ENCODE measurements at places on chromosomes 2 and 18.

GRCh38 chr2:55590810-55591440, 26.5 kb downstream of the PPP4R3B start:
- DNase-seq, result no peak

DNA sequence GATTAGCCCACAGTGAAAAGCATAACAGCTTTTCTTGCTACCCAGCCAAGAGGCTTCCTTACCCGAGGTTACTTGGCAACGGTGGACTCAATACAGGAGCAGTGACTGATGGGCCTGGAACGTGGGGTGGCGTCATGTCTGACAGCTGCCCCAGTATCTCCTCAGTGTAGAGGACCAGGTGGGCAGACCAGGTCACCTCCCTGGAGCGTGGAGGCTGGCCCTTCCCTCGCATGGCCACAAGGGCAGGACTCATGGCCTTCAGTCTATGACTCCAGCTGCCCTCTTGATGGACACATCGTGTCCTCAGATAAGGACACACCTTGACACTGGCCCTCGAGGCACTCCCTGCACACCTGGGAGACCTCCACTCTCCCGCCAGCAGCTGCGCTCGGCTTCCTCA, 6.4 kb downstream of the ASPRV1 start:
- DNase-seq, result no peak

DNA sequence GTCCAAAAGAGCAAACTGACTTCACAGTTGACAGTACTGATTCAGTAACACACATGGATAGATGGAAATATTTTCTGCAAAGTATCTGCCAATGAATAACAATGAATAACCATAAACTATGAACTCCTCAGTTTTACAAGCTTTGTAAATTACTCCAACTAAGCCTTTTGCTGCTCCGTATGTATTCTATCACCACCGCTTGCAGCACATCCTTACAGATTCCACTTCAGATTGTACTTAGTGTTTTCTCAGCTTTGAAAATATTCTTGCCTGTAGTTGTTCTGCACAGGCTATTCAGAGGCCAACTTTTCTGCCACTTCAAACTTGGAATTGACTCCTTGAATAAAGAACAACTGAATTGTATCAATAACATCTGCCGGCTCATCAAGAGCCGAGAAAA, 36.2 kb downstream of the TLK1 start:
- DNase-seq, result no peak

DNA sequence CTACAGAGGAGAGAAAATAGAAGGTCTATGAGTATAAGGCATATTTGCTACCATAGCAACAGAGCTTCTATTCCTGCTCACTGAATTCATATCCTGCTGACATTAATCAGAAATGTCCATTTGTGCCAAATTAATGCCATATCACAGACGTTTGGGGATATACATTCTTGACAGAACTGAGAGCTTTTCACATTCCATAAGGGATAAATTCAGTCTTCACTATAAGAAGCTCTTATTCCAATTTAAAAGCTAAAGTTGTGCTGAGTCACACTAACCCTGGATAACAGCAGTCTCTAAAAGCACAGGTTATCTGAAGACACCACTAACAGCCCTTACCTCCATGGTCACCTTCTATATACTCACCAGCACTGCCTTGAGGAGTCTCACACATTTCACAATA, 178.1 kb downstream of the RAB3GAP1 start:
- no peak for DNase-seq

- DNase-seq, result no peak
Observed at GRCh38 chr2:153477636-153478288, 800 bp downstream of the RPRM start.

- DNase-seq, result peak; percentile 3
Observed at GRCh38 chr2:24579053-24579803, 88.2 kb downstream of the NCOA1 start.

GRCh38 chr18:43405097-43405496, 127.8 kb upstream of the SYT4 start:
- no peak for DNase-seq

DNA sequence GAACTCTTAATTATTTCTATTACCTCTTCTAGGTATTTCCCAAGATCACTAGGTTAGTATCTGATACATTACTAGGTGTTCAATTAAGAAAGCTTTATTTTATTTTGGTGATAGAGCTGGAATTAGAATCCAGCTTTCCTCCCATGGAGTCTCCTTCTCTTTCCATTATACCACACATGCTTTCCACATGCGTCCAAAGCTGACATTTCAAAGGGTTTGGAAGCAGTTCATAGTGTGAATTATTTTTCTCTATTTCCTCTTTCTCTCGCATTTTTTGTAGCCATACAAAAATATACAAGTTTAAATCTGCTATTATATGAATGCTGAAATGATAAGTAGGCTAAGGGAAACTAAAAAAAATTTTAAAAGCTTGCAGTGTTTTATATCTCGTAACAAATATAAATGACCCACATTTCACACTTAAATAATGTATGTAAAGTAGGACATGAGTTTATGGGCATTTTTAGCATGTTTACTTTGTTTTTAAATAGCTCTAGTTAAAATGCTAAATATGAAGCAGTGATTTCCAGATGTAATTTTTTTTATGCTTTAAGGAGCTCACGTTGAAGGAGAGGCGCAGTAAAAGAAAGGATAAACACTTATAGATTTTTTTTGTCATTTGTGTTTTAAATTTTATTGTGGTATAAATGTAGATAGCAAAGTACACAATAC, 20.1 kb downstream of the ZC3H6 start:
- no peak for DNase-seq

DNA sequence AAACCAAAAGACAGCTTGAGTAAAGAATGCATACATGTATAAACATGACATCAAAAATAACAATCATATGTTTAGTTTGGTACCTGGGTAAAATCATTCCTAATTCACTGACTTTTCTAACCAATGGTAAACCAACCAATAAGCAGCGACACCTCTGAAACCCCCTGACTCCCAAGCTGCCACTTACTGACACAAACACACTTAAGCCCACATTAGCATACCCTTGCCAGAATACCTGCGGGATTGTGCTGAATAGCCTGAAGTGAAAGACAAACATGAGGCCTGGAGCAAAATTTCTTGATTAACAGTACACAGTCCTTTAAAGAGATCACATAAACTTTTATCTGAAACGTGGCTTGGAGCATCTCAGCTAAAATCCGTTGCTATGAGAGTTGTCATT, 902.9 kb downstream of the TMEM182 start:
- no peak for DNase-seq

DNA sequence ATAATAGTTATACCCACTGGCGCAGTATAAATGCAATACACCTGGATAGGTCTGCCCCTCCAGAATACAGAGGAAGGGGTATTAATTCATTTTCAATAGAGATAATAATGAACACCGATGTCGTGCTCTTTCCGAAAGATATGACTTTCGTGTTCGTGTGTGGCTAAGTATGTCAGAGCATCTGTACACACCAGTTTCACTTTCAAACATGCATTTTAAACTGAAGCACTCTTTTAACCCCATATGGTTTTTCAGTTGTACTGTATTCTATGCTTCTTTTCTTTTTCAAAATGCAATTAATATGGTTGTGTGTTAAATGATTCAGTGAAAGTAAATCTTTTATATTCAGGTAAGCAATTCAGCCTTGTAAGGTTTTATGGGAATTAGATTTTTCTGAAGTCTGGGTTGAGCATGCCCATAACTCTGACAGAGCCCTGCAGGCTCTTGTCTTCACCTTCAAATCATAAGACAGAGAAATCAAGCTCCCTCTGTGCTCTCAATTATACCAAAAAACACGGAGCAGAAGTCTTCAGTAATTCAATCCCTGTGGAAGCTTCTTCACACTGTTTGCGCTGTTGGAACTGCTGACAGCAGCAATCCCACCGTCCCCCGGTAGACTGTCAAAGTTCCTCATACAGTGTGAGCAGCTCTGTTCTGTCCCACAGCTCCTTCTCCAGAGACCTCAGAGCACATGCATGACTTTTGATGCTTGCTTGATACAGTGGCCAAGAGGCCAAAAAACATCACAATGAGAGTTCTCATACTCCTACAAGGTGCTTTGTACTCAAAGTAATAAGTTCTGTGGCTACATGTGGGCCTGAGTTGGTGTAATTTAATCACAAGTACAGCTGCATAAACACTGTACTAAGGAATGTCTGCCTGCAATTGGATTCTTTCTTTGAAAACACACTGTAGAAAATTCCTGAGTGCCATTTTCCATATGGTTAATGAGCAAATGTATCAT, 186.8 kb downstream of the ZNF521 start:
- no peak for DNase-seq

DNA sequence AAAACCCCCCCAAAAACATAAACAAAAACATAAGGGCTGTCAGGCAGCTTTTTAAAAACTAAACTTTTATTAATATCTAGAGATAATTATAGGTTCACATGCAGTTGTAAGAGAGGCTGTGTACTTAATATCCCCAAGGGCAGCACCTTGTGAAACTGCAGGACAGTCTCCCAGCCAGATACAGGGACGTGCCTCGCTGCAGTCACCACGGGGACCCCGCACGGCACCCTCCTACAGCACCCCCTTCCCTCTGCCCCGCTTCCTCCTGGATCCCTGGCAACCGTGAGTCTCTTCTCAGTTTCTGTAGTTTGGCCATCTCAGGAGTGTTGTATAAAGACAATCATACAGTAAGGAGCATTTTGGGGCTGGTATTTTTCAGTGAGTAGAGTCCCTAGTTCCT, 6.8 kb upstream of the COLEC11 start:
- DNase-seq, result no peak

DNA sequence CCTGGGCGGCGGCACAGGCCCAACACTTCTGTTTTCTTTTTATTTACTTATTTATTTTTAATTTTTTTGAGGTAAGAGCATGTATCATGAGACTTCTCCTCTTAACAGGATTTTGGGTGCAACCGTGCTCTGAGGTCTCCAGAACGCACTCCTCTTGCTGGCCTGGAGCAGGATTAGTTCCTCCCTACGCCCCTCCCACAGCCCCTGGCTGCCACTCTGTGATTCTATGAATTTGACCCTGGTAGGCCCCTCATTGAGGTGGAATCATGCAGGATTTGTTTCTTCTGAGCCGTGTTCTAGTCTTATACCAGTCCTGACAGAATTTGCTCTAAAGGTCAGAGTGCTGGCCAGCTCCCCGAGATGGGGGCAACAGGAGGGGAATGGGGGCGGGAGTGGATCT, 106.5 kb upstream of the HS6ST1 start:
- DNase-seq, result no peak

GRCh38 chr2:179454443-179455171, 190.0 kb upstream of the SESTD1 start:
- no peak for DNase-seq
